Endodermal cell (in vitro differentiated cells): ENCODE measurements at places on chromosomes 5 and 9.

DNA sequence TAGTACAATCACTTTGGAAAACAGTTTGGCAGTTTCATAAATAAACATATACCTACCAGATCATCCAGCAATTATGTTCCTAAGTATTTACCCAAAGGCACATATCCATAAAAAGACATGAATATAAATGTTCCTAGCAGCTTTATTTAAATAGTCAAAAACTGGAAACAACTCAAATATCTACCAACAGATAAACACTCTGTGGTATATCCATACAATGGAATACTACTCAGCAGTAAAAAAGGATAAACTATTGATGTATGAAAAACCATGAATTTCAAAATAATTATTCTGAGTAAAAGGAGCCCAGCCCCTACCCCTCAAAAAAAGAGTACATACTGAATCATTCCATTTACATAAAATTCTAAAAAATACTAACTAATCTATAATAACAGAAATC lies 232.7 kb upstream of the SLC30A5 start:
- DNase-seq = no peak

- peak; percentile 55 for DNase-seq
Measured at GRCh38 chr5:64502196-64502595, 3.6 kb upstream of the RGS7BP start.

- no peak for DNase-seq
Measured at GRCh38 chr9:85199866-85200495, 530.5 kb downstream of the NTRK2 start.

GRCh38 chr9:34869390-34869789 lies 88.7 kb upstream of the PHF24 start:
- no peak for DNase-seq

DNA sequence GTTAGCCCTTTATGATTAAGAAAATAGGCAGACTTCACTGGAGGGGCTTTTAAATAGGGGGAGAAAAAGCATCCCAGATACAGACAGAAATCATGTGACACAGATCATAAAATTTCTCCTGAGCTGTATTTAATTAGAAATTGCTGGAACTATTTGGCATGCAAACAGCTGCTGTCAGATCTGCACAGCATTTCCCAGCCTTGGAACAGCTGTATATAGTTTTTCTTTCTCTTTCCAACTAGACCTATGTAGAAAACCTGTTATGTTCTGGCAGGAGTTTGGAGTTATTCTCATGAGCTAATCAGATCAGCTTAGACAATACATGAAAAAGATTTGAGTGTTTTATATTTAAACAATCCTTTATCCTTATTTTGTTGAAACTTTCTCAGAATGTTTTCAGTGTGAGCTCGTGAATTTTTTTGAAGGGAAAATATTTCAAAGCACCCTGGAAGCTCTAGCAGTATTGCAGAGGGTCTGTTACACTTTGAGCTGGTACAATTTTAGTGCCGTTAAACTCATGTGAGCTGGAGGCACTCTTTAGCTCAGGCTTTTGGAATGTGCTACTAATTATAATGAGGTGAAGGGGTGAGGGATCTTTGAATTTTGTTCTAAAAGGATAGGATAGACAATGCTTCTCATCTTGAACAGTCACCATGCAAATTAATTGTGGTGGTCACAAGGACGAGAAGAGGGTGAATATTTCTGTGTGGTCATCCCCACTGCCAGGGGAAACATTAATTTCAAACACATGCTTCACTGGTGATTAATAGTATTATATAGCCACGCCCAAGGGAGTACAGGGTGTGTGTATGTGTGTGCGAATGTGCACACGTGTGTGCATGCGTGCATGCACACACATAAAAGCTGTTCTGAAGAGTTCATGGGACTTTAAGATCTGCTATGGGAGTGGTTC lies 239.4 kb upstream of the FBXL7 start:
- DNase-seq = no peak

- no peak for DNase-seq
Measured at GRCh38 chr5:161095953-161096352, 243.9 kb upstream of the ATP10B start.

GRCh38 chr5:139062910-139063663 lies 135.1 kb downstream of the SIL1 start:
- peak; percentile 23 for DNase-seq
